Metanephros (tissue), 2 donors: ENCODE measurements at places on chromosomes 1 and 21. TPM values are rescaled to one million over a fixed set of nuclear protein-coding genes. Genes with fewer than 3 reads are reported as not detected.

The GBP7 gene
- total RNA-seq = not detected

The THAP3 gene
- total RNA-seq = 37.8 TPM

The HP1BP3 gene
- total RNA-seq = 248 TPM

The TOR1AIP1 gene
- 50.3 TPM for total RNA-seq

The LCE1F gene
- total RNA-seq = not detected

The LORICRIN gene
- total RNA-seq = not detected

The PRAMEF10 gene
- not detected for total RNA-seq

The POU3F1 gene
- total RNA-seq = 0.88 TPM
